Right lung (tissue), 10 donors: ENCODE measurements at places on chromosomes 11 and 22. TPM values are rescaled to one million over a fixed set of nuclear protein-coding genes. Genes with fewer than 3 reads are reported as not detected.

APOA1 gene
- polyA plus RNA-seq = 6.4 TPM

DNA sequence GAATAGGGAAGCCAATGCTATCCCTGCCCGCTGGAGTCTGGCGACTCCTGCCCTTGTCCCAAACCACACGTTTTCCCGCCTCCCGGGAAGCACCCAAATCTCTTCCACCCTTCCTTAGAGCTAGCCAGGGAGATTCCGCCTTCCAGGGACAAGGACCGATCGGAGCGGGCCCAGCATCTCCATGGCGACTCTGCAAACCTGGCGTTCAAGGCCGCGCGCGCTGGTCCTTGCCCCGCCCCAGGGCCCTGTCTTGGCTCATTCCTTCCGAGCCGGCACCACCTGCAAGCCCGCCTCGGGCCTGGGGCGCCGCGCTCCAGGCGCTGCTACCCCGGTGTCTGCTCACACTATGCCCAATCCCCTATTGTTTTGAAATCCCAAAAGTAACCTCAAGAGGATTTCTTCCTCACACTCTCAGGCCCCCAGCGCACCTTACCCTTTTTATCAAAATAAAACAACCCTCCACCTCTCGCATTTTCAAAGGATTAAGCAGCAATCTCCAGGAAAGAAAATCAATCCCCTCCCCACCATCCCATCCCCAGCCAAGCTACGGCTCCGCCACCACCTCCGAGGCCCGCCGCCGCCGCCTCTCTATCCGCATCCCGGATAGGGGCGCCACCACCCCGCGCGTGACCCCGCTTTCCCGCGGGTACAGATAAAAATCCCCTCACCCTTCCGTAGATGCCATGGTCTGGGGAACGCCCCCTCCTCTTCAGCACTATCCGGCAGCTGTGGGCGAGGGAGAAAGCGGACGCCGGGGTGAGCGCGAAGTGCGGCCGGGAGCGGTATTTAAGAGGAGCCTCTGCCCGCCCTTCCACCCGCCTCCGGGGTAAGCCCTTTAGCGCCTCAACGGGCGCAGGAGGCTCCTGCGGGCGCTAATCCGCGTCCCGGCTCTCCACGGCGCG lies 825 bp downstream of the SLC1A2 start:
- no peak for DNase-seq

MS4A14 gene
- 0.56 TPM for polyA plus RNA-seq

PKP3 gene
- 16.1 TPM for polyA plus RNA-seq
